ENCODE measurements at places on chromosomes 3 and 15.
A peak's percentile ranks its signal among the peaks of the same experiment; 100 is the strongest.

GRCh38 chr3:33186524-33187367 lies 31.9 kb downstream of the SUSD5 start:
- DNase-seq = peak; percentile 29

GRCh38 chr15:29124581-29125381 lies 144.8 kb downstream of the NSMCE3 start:
- peak; percentile 22 for DNase-seq

DNA sequence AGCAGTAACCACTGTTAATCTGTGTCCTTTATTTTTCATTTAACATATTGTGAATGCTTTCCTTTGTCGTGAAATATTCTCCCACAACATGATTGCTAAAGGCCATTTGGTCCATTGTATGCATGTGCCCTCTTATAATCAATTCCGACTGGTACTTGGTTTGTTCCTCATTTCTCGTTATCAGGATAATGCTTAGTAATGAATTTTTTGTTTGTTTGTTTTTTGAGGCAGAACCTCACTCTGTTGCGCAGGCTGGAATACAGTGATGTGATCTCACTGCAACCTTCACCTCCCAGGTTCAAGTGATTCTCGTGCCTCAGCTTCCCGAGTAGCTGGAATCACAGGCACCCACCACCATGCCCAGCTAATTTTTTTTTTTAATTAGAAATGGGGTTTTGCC lies 22.0 kb downstream of the SPATA12 start:
- DNase-seq = no peak

DNA sequence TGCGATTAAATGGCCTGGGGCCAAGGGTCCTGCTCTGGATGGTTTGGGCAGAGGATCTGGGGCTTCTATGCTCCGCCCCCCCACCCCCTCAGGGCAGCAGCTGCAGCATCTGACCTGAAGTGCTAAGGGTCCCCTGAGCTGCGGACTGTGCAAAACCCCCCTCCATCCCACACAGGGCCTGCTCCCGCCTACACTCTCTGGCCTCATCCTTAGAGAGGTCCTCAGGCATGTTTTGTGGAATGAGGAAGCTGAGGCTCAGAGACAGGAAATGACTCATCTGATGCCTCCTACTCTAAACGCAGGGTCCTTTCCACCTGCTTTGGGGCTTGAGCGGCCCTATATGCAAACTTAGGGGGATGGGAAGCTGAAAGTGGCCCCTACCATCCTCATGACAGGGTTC lies 59.5 kb upstream of the CTSH start:
- peak; percentile 76 for DNase-seq

DNA sequence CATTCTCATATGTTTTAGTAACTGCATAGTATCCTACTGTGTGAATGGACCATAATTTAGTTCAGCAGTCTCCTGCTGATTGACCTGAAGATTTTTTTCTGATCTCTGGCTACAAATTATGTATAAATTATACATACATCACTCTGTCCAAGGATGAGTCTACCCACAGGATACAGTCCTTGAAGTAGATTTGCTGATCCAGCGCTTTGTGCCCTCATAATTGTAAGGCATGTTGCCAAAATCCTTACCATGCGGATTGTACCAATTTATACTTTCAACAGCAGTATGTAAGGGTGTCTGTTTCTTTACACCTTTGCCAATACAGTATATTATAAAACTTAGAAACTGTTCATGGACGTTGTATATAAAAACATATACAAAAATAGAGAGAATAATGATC lies 46.5 kb downstream of the ACAA1 start:
- no peak for DNase-seq

GRCh38 chr3:160200353-160200752 lies 24.9 kb upstream of the C3orf80 start:
- DNase-seq = peak; percentile 3

DNA sequence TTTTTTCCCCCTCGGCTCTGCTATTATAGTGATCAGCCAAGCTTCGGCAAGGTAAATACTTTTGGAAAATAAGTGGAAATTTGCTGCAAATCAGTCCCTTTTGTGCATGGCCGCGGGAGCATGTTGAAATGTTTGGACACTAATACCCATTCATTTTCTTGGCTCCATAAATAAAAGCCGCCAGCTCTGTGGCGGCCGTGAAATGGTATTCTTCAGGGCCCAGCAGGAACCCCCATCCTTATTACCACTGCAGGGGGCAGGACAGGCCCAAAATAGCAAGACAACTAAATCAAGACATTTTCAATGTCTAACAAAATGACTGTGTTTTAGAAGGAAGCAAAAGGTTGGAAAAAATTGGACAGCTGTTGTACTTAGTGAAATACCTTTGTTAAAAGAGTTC lies 362.3 kb downstream of the NR2F2 start:
- no peak for DNase-seq

DNA sequence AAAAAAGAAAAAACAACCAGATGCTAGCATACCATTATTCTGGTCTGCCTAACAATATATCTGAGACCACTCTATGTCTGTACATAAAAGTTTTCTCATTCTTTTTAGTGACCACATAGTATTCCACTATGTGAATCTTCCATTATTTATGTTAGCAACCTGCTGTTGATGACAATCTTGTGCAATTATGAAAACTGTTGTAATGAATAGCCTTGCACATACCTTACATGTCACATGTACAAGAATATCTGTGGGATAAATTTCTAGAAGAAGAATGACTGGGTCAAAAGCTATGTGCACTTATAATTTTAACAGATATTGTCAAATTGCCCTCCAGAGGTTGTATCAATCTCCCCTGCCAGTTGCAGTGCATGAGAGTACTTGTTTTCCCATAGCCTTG lies 62.5 kb downstream of the ARHGAP31 start:
- no peak for DNase-seq

- DNase-seq = no peak
Measured at GRCh38 chr3:130748981-130749380, 2.4 kb upstream of the PIK3R4 start.

DNA sequence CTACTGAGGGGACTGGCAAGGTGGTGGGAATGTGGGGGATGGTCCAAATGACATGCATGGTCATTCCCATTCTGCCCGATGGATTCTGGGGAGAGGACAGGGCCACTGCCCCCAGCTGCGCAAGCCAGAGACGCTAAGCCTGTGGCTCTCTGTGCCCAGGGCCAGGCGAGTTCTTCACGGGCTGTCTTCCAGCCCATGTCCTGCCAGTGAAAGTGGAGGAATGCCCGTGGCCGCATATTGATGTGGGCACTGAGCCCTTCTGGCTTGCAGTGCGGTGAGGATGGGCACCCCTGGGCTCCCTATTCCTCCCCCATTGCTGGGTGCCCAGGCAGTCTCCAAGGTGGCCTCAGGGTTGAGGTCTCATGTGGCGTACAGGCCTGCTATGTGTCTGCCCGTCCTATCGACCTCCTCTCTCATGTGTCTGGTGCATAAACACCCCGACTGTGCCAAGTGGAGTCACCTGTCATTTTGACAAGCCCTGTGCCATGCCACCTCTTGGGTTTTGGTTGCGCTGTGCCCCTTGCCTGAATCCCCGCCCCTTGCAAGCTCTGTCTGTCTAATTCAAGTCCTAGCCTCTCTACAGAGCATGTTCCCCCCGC lies 116.8 kb downstream of the TMEM266 start:
- DNase-seq = no peak

- peak; percentile 88 for DNase-seq
Measured at GRCh38 chr3:184230603-184231528, 1.5 kb downstream of the VWA5B2 start.

All from DMS53 (cell line).